ENCODE measurements at places on chromosomes 2 and 18. TPM values are rescaled to one million over a fixed set of nuclear protein-coding genes. Genes with fewer than 3 reads are reported as not detected.
A peak's percentile ranks its signal among the peaks of the same experiment; 100 is the strongest.

GRCh38 chr2:171432969-171433762, 624 bp downstream of the METTL8 start:
- DNase-seq: peak; percentile 77

DNA sequence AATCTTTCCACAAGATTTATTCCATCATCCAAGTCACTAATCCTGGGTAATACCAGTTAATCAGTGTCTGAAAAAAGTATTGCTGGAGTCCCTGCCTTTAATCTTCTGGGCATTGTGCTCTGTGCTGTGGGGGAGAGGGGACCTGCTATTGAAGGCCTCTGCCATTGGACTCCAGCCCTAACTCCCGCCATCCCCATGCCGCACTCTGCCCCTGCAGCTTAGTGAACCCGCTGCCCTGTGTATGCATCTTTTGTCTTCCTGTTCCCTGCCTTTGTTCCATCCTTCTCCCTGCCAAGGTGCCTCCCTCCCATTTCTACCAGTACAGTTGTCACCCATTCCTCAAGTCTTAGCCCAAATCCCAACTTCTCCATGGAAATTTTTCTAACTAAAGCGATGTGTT, 113.8 kb upstream of the EPAS1 start:
- DNase-seq: no peak

GRCh38 chr2:67180841-67181240, 216.3 kb upstream of the ETAA1 start:
- no peak for DNase-seq

Gene CD302
- polyA plus RNA-seq: 2.9 TPM

GRCh38 chr2:95027369-95027720, 1.8 kb downstream of the MAL start:
- no peak for DNase-seq

Gene SERPINB3
- polyA plus RNA-seq: not detected

- no peak for DNase-seq
Observed at GRCh38 chr18:3455090-3455635, 5.2 kb downstream of the TGIF1 start.

DNA sequence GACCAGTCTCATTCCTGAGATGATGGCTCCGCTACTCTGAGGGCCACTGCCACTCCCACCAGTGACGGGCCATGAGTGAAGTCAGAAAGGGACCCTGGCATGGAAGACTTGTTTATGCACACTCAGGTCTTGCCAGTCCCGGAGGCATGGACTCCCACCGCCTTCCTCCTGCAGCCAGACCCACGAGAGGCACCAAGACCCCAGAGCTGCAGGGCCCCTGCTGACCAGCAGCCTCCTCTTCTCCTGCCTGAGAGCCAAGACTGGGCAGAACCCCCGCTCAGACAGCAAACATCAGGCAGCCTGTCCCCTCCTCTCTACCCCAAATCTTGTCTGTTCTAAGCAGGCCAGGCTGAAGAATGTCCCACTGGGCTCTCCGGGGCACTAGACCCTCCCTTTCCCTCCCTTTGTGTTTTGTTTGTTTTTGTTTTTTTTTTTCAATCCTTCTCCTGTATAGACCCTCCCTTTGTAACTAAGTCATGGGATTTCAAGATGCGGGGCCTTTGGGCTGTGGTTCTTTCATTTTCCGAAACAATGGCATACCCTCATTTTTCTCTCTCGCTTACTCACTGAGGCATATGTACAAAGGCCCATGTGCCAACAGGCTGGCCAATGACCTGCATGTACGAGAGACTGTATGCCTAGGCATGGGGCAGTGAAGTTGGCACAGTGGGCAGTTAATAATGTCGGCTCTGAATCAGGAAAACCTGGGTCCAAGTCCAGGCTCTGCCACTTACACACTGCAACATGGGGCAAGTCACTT, 24.3 kb upstream of the MAPRE3 start:
- no peak for DNase-seq

DNA sequence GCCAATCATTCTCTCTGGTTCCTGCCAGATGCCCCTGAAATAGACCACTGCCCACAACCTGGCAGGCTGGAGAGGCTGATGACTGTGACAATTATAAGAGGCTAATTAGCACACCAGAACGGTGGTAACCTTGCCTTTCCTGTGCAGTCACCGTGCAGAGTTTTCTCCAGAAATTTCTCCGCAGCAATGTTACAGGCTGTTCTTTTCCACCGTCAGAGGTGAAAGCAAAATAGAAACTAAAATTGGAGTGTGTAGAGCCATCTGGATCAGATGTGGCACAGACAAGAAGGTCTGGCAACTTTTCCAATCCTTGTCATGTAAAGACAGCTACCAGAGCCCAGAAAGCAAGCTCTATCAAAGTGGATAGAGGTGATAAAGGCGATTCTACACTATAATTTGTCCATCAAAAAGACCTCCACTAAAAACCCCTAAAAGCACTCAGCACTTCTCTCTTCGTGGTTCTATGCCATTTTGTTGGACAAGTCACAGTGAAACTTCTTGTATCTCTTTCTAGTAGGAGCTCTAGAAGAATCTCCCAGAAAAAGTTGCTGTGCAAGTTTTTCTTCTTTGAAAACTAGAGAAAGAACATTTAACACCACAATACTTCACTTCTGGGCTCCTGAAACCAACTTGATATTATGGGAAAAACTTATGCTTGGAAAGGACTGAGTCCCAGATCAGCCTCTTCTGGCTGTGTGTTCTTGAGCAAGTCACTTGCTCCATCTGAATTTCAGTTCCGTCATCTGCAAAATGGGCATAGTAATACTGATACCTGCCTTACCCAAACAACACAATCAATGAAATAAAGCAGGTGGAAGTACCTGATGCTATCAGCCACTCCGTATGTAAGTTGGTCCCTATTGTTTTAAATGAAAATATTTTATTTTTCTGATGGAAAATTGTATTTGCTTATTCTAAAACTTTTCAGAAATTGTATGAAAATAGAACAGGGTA, 295.6 kb upstream of the DLGAP1 start:
- no peak for DNase-seq

Data from A549 (cell line).